ENCODE measurements at places on chromosomes 3 and 15. TPM values are rescaled to one million over a fixed set of nuclear protein-coding genes. Genes with fewer than 3 reads are reported as not detected.

ITPR1 gene
- total RNA-seq, result 117 TPM

KNG1 gene
- not detected for total RNA-seq

RTP4 gene
- total RNA-seq, result 3.9 TPM

GCNT3 gene
- total RNA-seq, result not detected

CPEB1 gene
- total RNA-seq, result not detected

CCDC9B gene
- total RNA-seq, result 0.41 TPM

EPHB3 gene
- not detected for total RNA-seq

ROPN1 gene
- not detected for total RNA-seq

NMB gene
- total RNA-seq, result 2.5 TPM

PDCD7 gene
- total RNA-seq, result 68.4 TPM

DAZL gene
- not detected for total RNA-seq

SNTN gene
- not detected for total RNA-seq

IMPG2 gene
- total RNA-seq, result 0.05 TPM

GNAT1 gene
- total RNA-seq, result not detected

FOXL2 gene
- total RNA-seq, result not detected

TGM5 gene
- total RNA-seq, result 0.21 TPM

HHATL gene
- not detected for total RNA-seq

XCR1 gene
- 0.07 TPM for total RNA-seq

KBTBD12 gene
- not detected for total RNA-seq

ALDH1L1 gene
- not detected for total RNA-seq

TRAIP gene
- total RNA-seq, result 21.0 TPM

FBXO40 gene
- not detected for total RNA-seq

BBX gene
- total RNA-seq, result 39.8 TPM

CDHR4 gene
- 0.16 TPM for total RNA-seq

TMEM108 gene
- total RNA-seq, result not detected

TRIM69 gene
- 70.8 TPM for total RNA-seq

Data from activated T-helper 2 cell treated with anti-CD3 and anti-CD28 coated beads, Interferon-gamma antibody, Interleukin-2, Interleukin-4, amounts not matched to agents 10 μg/mL and 5 μg/mL and 100 μg/mL, durations not matched to agents 14 hours and 24 hours and 36 hours (primary cell).